ENCODE measurements at places on chromosomes 7 and 10. TPM values are rescaled to one million over a fixed set of nuclear protein-coding genes. Genes with fewer than 3 reads are reported as not detected.
A peak's percentile ranks its signal among the peaks of the same experiment; 100 is the strongest.

GRCh38 chr10:132176623-132177500 is 9.9 kb upstream of the DPYSL4 start:
- H3K27ac ChIP-seq = no peak overlapping the region
- no peaks in the 10 kb centered on the region for H3K36me3 ChIP-seq
- H3K27me3 ChIP-seq = peaks cover 7% of the 10 kb centered on the region
- no peak overlapping the region for H3K4me3 ChIP-seq

GRCh38 chr10:107091126-107091525 is 73.4 kb downstream of the SORCS1 start:
- no peaks in the 10 kb centered on the region for H3K36me3 ChIP-seq
- no peak overlapping the region for H3K27ac ChIP-seq
- no peak overlapping the region for H3K4me3 ChIP-seq
- no peaks in the 10 kb centered on the region for H3K4me1 ChIP-seq

GRCh38 chr7:157009778-157010587 is 480 bp downstream of the MNX1 start:
- peaks cover 29% of the 10 kb centered on the region for H3K27me3 ChIP-seq
- H3K27ac ChIP-seq = no peak overlapping the region
- no peak for DNase-seq
- no peaks in the 10 kb centered on the region for H3K36me3 ChIP-seq
- no peak overlapping the region for H3K4me3 ChIP-seq
- H3K4me1 ChIP-seq = peaks cover 21% of the 10 kb centered on the region

DNA sequence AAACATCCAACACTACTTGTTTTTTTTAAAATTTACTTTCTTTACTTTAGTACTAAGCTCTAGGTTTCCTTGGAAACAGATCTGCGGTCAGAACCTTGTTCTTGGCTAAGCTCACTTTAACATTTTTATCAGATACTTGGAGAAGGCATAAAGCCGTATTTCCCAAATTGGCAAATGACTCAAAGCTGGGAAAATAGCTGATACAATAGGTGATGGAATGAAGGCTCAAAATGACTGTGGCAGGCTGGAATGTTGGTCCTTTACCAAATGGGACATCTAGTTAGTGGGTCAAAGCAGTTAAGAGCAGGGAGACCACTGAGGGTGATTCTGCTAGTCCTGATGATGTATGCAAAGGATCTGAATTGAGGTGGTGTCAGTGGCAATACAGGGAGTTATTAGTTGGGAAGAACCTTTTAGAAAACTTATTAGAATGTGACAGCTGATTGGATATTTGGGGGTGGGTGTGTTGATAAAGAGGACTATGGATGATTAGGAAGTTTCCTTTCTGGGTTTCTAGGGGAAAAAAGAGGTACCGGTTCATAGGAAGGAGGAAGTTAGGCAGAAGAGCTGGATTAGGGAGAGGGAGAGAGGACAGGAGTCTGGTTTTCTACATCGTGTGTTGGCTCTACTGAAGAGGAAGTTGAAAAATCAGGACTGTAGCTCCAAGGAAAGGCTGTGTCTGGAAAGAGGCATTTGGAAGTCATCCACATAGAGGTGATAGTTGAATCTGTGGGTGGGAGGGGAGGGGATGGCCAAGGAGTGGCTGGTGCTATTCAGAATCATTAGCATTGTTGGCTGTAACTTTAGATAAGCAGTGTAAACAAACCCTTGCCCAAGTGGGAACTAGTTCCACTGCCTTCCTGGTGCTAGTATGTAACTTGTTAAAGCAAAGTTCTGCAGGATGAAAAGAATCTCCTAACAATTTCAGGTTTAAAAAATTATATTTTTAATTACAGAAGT is 13.1 kb downstream of the PLCE1 start:
- no peak overlapping the region for H3K27ac ChIP-seq
- peaks cover 8% of the 10 kb centered on the region for H3K27me3 ChIP-seq
- H3K4me1 ChIP-seq = no peaks in the 10 kb centered on the region
- DNase-seq = no peak
- H3K4me3 ChIP-seq = no peak overlapping the region
- H3K36me3 ChIP-seq = no peaks in the 10 kb centered on the region

DNA sequence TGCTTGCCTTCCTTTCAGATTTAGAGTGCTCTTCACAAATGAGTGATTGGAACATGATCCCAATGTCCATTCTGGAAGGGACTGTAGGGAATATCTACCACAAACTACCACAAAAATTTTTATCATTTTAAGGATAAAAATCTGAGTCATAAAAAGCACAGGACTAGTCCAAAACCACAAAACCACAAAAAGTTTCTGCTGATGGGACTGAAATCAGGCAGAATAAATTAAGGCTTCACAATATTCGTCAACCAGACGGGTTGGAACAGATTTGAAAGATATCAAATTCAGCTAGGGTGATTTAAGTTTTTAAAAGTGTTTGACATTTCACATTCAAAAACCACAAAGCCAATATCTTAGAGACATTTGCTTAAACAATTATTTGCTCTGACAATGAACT is 100.1 kb upstream of the PTN start:
- no peak for DNase-seq
- H3K4me1 ChIP-seq = no peaks in the 10 kb centered on the region
- H3K27me3 ChIP-seq = no peaks in the 10 kb centered on the region
- H3K4me3 ChIP-seq = no peak overlapping the region
- H3K36me3 ChIP-seq = no peaks in the 10 kb centered on the region
- H3K27ac ChIP-seq = no peak overlapping the region

DNA sequence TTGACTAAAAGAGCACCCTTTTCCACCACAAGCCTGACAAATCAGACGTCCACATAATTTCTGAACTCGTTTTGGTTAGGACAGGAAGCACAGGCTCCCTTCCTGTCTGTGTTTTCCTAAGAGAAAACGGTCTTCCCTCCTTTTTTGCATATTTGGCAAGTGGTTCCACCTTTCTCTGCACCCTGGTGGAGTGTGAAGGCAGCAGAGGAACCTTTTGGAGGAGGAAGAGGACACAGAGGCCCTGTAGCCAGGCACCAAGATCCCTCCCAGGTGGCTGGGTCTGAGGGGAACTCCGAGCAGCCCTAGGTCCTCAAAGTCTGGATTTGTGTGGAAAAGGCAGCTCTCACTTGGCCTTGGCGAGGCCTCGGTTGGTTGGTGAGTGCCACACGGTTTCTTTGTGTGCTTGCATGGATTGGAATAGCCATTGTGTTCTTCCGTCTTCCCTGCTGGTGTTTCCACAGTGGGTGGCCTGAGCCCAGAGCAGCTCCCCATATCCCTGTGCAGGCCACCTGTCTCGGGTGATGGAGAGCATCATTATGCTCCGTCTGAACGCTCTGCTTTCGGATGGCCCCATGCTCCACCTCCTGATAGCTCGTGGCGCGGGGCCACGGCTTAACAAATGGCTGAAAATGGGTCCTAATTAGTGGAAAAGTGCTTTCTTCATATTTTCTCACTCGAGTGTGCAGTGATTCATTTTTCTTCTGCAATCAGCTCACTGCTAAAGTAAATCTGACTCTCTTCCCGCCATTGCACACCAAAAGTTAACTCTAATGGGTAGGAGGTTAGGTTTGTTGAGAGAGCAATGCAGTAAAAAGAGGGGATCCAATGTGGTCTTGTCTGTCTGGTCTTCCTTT is 4.2 kb downstream of the IKZF1 start:
- peak overlapping the region; percentile 100 for H3K4me3 ChIP-seq
- peaks cover 59% of the 10 kb centered on the region for H3K4me1 ChIP-seq
- peaks cover 4% of the 10 kb centered on the region for H3K36me3 ChIP-seq
- no peak for DNase-seq

- H3K27me3 ChIP-seq = no peaks in the 10 kb centered on the region
- H3K27ac ChIP-seq = no peak overlapping the region
- no peak overlapping the region for H3K4me3 ChIP-seq
- no peak for DNase-seq
- H3K36me3 ChIP-seq = peaks cover 32% of the 10 kb centered on the region
These were observed 27.1 kb downstream of the DAGLB start for GRCh38 chr7:6420680-6421079.

GRCh38 chr7:111027396-111027795 is 63.5 kb upstream of the LRRN3 start:
- H3K36me3 ChIP-seq = no peaks in the 10 kb centered on the region
- DNase-seq = peak; percentile 41
- H3K27me3 ChIP-seq = no peaks in the 10 kb centered on the region
- peaks cover 17% of the 10 kb centered on the region for H3K4me1 ChIP-seq
- H3K27ac ChIP-seq = no peak overlapping the region
- peak overlapping the region; percentile 69 for H3K4me3 ChIP-seq

DNA sequence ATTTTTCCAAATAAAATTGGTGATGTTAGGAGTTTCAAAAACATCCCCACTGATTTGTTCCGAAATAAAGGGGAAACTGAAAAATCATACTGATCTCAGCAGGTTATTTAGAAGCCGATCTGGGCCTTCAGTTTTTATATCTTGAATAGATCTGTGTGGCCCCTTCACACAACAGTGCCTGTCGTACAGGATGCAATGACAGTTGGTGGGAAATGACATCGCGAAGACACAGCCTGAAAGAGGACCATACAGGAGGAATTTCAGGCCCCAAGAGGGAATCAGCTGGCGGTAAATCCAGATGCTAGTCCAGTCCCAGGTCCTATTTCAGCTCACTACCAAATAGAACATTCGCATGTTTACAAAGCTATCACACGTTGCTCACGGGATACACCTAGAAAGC is 3.0 kb downstream of the H2BK1 start:
- DNase-seq = peak; percentile 27
- H3K27me3 ChIP-seq = no peaks in the 10 kb centered on the region
- peak overlapping the region; percentile 35 for H3K4me3 ChIP-seq

DNA sequence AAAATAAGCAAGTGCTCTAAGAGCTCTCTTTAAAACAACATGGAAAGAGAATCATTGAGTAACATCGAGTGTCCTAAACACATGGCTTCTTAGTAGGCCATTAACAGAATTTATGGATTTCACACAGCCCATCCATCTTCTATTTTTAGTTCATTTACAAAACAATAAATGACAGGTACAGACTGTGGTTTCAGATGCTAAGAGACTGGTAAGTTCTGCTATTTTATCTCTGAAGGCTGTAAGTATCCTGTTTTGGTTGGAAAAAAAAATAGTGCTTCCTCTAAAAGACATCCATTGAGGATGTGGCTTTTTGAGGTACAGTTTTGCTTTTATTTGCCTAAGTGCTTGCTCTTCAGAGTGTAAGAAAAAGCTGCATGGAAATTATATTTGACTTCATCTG is 27.4 kb upstream of the GNAI1 start:
- no peaks in the 10 kb centered on the region for H3K4me1 ChIP-seq
- H3K27me3 ChIP-seq = no peaks in the 10 kb centered on the region
- DNase-seq = peak; percentile 5
- no peak overlapping the region for H3K27ac ChIP-seq
- H3K36me3 ChIP-seq = no peaks in the 10 kb centered on the region

- no peaks in the 10 kb centered on the region for H3K36me3 ChIP-seq
- H3K4me1 ChIP-seq = no peaks in the 10 kb centered on the region
- peaks cover 22% of the 10 kb centered on the region for H3K27me3 ChIP-seq
- no peak overlapping the region for H3K27ac ChIP-seq
- no peak overlapping the region for H3K4me3 ChIP-seq
These were observed 175.1 kb downstream of the SEPTIN7 start for GRCh38 chr7:35975851-35976454.

- no peak for DNase-seq
- H3K27me3 ChIP-seq = peaks cover 5% of the 10 kb centered on the region
- no peaks in the 10 kb centered on the region for H3K36me3 ChIP-seq
- H3K27ac ChIP-seq = no peak overlapping the region
- H3K4me3 ChIP-seq = no peak overlapping the region
- no peaks in the 10 kb centered on the region for H3K4me1 ChIP-seq
These were observed 108.0 kb downstream of the HTR5A start for GRCh38 chr7:155178096-155178495.

- DNase-seq = no peak
- H3K27me3 ChIP-seq = no peaks in the 10 kb centered on the region
- peaks cover 1% of the 10 kb centered on the region for H3K4me1 ChIP-seq
- no peak overlapping the region for H3K27ac ChIP-seq
- no peak overlapping the region for H3K4me3 ChIP-seq
These were observed 51.2 kb downstream of the SRPK2 start for GRCh38 chr7:105337529-105337928.

- no peaks in the 10 kb centered on the region for H3K4me1 ChIP-seq
- no peak overlapping the region for H3K4me3 ChIP-seq
- no peaks in the 10 kb centered on the region for H3K36me3 ChIP-seq
- no peaks in the 10 kb centered on the region for H3K27me3 ChIP-seq
These were observed 50.0 kb downstream of the CREB3L2 start for GRCh38 chr7:137951700-137952425.

DNA sequence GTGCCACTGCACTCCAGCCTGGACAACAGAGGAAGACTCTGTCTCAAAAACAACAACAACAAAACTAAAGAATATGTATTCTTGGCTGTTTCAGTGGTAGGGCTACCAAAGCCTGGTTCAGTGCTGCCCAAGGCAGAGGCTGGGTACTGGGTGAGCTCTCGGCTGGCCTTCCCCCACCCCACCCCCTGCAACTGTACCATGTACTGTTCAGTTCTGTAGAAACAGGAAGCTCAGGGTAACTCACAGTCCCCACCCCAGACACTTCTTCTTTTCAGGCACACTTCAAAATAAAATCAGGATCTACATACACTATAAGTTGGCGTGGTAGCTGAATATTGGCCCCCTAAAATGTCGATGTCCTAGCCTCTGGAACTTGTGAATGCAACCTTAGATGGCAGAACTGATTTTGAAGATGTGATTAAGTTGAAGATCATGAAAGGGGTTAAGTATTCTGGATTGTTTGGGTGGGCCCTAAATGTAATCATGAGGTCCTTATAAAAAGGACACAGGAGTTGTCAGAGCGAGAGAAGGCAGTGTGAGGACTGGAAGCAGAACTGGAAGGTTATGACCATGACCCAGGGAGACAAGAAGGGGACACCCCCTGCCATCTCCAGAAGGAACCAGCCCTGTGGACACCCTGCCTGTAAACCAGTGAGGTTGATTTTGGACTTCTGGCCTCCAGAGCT is 31.2 kb downstream of the TBXAS1 start:
- H3K36me3 ChIP-seq = no peaks in the 10 kb centered on the region
- peaks cover 8% of the 10 kb centered on the region for H3K27me3 ChIP-seq
- no peak overlapping the region for H3K27ac ChIP-seq
- no peak for DNase-seq
- peaks cover 4% of the 10 kb centered on the region for H3K4me1 ChIP-seq
- H3K4me3 ChIP-seq = no peak overlapping the region

- no peak for DNase-seq
- no peaks in the 10 kb centered on the region for H3K27me3 ChIP-seq
- H3K36me3 ChIP-seq = peaks cover 7% of the 10 kb centered on the region
- H3K4me1 ChIP-seq = no peaks in the 10 kb centered on the region
- no peak overlapping the region for H3K27ac ChIP-seq
- no peak overlapping the region for H3K4me3 ChIP-seq
These were observed 86.9 kb downstream of the ZNF277 start for GRCh38 chr7:112293416-112293815.

GRCh38 chr7:19900118-19900517 is 126.7 kb upstream of the TMEM196 start:
- DNase-seq = no peak
- H3K27ac ChIP-seq = no peak overlapping the region
- no peak overlapping the region for H3K4me3 ChIP-seq
- no peaks in the 10 kb centered on the region for H3K36me3 ChIP-seq
- H3K4me1 ChIP-seq = no peaks in the 10 kb centered on the region

- no peak overlapping the region for H3K4me3 ChIP-seq
- H3K4me1 ChIP-seq = no peaks in the 10 kb centered on the region
- H3K27ac ChIP-seq = no peak overlapping the region
- no peak for DNase-seq
- no peaks in the 10 kb centered on the region for H3K27me3 ChIP-seq
These were observed 168.9 kb downstream of the KCND2 start for GRCh38 chr7:120441850-120442249.

- peaks cover 16% of the 10 kb centered on the region for H3K27me3 ChIP-seq
- DNase-seq = no peak
- no peaks in the 10 kb centered on the region for H3K4me1 ChIP-seq
These were observed at the start of gene ITGA8 for GRCh38 chr10:15719899-15720634. TSS of gene ITGA8 (minus strand) at chr10:15719922. CDS start at chr10:15719771, 151 bp downstream.

Gene CCDC3
- 0.15 TPM for total RNA-seq

Gene MMRN2
- total RNA-seq = 0.17 TPM

Gene VAX1
- not detected for total RNA-seq

Gene DGKB
- not detected for total RNA-seq

Gene TAC1
- not detected for total RNA-seq

Gene SLIT1
- 0.32 TPM for total RNA-seq

Gene MYOF
- total RNA-seq = 1.0 TPM
